NCI-H2081 treated with DMSO at 0.1 percent for 48 hours (cell line): ENCODE measurements at places on chromosomes 5 and 9.

GRCh38 chr9:34085581-34086500 is 37.2 kb upstream of the UBAP2 start:
- DNase-seq, result no peak

DNA sequence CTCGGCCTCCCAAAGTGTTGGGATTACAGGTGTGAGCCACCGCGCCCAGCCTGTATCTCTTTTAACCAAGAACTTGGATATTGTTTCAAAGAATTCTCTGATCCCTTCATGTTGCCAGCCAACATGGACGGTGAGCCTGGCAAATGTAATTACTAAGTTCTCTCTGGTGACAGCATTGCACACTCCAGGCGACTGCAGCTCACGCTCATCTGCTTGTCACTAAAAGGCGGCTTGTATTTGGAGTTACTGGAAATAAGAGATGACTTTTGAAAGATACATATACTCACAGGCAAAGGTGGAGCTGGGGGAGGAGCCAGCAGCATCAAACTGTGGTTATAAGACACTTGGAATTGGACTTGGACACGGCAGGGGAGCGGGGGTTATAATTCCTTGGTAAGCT is 172.3 kb downstream of the SLIT3 start:
- no peak for DNase-seq

DNA sequence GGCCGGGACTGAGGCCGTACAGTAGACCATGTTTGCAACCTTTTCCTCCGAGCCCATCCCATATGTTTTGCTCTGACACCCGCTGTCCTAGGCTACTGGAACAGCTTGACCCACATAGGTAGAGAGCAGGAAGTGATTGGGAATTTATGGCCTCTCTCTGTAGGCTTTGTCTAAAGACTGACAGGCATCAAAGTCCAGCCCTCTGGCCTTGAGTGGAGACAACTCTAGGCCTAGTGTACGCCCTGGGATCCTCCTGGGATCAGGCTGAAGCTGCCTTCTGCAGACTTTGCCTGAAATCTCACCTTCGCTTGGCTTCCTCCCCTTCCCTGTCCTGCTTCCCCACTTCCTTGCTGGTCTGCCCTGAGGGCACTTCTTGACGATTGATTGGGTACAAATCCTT is 13.6 kb upstream of the AKNA start:
- no peak for DNase-seq

- DNase-seq, result no peak
Measured at GRCh38 chr5:125277494-125278154, 531.2 kb upstream of the ZNF608 start.

DNA sequence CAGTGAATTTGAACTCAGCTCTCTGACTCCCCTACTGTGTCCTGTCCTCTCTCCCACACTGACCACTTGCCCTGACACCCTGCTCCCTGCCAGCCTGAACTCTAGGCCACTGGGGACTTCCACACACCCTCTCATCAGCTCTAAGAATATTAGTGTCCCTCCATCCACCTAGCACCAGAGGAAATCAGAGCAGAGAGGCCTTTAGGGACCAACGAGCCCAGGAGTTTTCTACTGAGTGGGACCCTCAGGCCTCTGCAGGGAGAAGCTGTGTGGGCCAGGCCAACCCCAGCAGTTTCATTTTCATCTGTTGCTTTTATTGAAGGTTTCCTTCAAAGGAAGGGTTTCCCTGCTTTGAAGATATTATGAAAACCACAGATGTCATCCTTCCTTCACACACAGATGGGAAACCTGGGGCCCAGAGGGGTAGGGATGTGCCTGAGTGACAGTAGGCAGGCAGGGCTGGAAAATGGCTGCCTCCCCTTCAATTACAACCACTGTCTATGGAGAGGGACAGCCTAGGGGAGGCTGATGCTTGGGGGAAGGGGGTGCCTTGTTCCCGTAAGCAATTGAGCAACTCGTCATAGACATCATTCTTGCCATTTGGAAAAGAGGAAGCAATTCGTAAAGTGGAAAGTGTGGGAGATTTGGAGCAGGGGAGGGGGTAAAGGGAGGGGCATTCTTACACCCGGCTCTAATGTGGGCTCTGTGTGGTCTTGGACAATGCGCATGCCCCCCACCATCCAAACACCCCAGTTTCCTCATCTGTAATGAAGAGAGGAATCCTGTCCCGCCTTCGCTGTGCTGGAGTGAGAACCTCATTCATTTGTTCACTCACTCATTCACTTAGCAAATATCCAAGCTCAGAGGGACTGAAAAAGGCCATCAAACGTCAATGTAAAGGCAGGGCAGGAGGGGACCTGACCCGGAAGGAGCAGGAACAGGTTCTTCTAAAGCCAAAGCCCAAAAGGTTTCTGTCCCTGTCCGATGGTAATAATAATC is 3.9 kb downstream of the GLIPR2 start:
- no peak for DNase-seq

GRCh38 chr5:14557791-14558415 is 23.7 kb upstream of the OTULINL start:
- DNase-seq, result no peak

DNA sequence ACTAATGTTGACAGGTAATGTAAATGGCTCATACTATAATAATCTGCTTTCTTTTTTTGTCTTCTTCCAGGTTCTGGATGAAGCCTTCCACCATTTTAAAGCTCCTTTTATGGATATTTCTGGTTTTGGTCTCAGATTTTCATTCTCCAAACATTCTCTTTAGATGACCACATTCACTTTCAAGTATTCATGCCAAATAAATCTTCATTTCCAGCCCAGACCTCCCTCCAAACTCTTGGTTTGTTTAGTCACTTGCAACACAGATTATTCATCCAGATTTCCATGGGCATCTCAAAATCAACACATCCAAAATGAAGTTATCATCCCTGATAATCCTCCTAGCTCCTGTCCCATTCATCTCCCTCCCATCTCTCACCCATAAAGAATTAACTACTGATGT is 40.3 kb upstream of the SVEP1 start:
- DNase-seq, result no peak

DNA sequence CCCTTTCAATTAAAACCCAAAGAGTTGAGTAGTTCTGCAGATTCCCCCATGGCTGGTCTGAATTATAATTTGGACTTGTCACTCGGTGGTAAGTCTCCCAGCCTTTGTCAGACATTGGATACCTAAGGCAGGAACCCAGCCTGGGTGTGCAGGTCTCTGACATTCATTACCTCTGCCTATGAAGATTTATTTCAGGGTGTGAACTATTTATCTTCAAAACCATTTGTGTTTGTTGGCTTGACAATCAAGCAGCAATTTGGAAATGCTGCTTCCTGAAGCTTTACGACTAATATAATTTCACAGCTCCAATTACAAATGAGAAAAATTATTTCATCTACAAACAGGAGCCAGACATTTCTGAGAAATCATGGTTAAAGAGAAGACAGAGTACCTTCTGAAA is 160.5 kb downstream of the DOCK2 start:
- no peak for DNase-seq

GRCh38 chr5:140827704-140828361 is at the start of gene PCDHA6:
PCDHA6 (plus strand) TSS chr5:140827960; CDS start chr5:140828092, 132 bp downstream.
- peak; percentile 30 for DNase-seq

DNA sequence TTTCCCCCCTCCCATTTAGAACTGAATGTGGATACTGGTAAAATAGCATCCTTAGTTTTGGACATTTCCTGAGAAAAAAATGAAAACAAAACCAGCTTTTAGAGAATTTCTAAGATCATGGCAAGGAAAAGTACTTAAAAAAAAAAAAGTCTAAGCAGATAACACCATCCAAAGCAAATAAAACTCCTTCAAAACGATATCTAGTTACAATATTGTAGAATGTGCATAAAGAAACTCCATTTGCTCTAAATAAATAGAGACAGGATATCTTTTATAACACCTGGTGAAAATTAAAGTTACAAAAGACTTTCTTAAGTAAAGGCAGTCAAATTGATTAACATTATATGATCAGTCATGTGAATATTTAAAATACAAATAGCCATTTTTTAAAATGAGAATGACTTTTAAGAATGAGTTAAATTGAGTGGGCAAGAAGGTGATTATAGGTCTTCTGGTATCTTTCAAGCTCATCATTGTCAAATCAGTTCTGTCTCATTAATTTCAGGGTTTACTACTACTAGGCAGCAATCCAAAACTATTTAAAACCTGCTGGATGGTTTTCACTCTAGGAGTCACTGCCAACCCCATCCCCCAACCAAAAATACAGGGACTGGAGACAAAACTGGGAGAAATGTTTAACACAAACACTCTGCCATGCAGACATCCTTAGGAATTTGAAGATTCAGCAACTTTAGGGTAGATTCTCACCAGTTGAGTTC is 382.6 kb downstream of the ADGRV1 start:
- peak; percentile 60 for DNase-seq

DNA sequence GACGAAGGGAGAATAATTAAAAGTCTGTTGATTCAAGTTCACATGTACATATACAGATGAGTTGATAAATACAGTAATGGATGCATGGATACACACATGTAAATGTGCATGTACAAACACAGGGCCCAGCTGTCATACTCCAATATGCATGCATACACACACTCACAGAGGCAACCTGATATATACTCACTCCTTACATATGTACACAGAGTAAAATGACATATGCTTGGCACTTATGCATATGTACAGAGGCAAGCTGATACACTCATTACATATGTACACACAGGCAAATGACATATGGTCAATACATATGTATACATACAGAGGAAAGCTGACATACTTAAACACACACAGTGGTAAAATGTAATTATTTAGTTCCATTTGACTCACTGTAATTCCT is 7.2 kb upstream of the TMEFF1 start:
- no peak for DNase-seq

GRCh38 chr9:133074111-133074651 is 12.4 kb downstream of the CEL start:
- DNase-seq, result no peak

DNA sequence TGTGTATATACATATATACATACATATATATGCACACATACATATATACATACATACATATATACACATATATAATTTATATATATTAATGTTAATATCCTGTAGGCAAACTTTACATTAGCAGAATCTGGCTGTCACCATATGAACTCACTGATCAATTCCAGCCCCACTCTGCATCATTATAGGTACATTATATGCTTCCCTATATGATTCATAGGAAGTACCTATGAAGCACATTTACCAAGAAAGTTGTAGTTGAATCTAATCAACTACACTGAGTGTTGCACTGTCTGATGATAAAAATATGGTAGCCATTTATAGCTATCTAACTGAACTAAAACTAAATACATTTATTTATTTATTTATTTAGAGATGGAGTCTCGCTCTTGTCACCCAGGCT is 5.5 kb upstream of the SPATA6L start:
- no peak for DNase-seq

GRCh38 chr9:2955575-2955974 is 111.7 kb upstream of the PUM3 start:
- no peak for DNase-seq

DNA sequence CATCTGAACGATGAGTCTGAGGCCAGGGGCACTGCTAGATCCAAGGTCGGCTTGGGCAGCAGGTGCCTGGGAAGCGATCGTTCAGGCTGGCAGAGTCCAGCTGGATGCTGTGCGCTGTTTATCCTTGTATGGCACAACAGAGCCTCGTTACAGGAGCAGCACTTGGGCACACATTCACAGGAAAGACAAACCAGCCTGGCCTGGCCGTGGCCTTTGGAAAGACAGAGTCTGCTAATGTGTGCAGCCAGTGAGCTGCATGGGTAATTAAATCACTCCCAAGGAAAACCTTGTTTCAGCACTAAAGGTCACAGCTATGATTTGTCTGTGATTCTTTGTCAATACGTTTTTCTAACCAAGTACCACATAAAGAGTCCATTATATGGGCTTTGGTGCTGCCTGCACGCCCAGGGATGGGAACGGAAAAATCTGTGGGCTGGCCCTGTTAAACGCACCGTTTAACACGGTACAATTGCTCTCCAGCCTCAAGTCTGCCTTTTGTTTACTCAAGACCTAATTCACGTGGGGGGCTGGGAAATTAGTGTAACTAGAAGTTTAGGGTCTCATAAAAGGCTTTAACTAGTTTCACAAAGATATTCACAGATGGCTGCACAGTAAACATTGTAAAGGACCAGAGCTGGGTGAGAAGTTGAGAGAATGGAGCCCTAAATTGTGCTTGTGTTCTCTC is 509.3 kb downstream of the KDM4C start:
- DNase-seq, result peak; percentile 22

GRCh38 chr5:72845889-72846288 is 29.4 kb downstream of the TNPO1 start:
- DNase-seq, result no peak

- DNase-seq, result no peak
Measured at GRCh38 chr9:114270120-114270975, 52.5 kb upstream of the ORM1 start.

GRCh38 chr9:12539580-12539975 is 153.6 kb upstream of the TYRP1 start:
- DNase-seq, result no peak

- no peak for DNase-seq
Measured at GRCh38 chr9:19122490-19123042, 4.7 kb downstream of the PLIN2 start.

- no peak for DNase-seq
Measured at GRCh38 chr5:147234825-147235635, at the start of gene STK32A. STK32A (plus strand) TSS chr5:147235026; CDS start chr5:147239635, 4,609 bp downstream.

DNA sequence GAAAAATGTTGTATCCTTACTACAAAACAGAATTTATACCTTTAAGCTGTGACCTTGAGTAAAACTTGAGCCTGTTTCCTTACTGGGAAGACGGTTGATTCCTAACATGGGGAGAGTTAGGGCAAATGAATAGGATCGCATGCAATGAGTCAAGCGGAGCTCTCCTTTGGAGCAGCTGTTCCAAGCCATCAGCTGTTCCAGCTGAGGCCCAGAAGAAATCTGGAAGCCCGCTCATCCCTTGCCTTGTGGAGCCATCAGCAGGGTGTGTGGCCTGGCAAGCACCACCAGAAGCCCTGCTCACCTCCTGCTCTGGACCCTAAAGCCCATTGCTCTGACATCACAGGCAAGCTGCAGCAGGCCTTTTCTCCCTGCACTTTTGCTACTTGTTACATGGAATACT is 8.0 kb downstream of the KIAA1191 start:
- DNase-seq, result no peak

- no peak for DNase-seq
Measured at GRCh38 chr5:122385286-122385685, 73.2 kb downstream of the SNCAIP start.

GRCh38 chr5:110785356-110785755 is 46.5 kb downstream of the SLC25A46 start:
- DNase-seq, result no peak

DNA sequence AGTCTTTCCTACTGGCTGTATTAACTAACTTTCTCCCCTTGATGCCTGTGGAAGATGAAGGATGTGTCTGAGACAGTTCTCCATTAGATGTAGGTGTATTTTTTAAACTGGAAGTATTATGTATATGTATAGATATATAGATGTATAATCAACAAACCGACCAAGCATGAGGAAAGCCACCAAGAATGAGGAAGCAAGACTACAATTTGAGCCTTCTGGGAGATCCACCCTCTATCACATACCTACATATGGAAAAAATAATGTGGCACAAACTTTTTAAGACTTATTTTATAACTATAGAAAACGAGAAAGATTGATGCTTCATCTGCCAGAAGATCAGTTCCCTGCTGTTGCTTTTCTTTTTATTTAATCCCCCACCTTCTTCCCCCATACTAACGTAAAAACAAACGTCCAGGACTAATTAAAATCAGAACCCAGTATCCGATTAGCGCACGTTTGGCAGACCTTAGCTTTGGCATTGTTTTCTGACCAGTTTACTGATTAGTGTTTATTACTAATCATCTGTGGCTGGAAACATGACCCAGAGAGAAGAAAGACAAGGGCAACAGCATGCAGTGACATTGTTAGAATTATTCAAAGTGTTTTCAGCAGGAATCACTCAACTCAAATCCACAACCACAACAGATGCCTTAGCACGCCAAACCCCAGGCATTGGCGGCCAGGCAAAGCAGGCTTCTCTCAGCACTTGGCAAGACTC is 490.2 kb downstream of the EBF1 start:
- DNase-seq, result no peak

GRCh38 chr9:38016375-38017135 is 52.5 kb downstream of the SHB start:
- no peak for DNase-seq
